SJSA1 (cell line): ENCODE measurements at places on chromosomes 3 and 15. TPM values are rescaled to one million over a fixed set of nuclear protein-coding genes. Genes with fewer than 3 reads are reported as not detected.

Gene MINDY4B
- not detected in 2 replicates for total RNA-seq

Gene ANKRD34C
- total RNA-seq: not detected in 2 replicates

Gene MAGEL2
- total RNA-seq: not detected in 2 replicates

Gene ADPRH
- 1.3 and 2.0 TPM in 2 replicates for total RNA-seq

Gene RTP1
- not detected in 2 replicates for total RNA-seq

Gene ERC2
- 0.13 and 0.81 TPM in 2 replicates for total RNA-seq

Gene EIF3J
- total RNA-seq: 61.6 and 66.4 TPM in 2 replicates

Gene MED12L
- total RNA-seq: 0.29 TPM in 1 of 2 replicates, not detected in the other

Gene HRH1
- 15.9 and 21.9 TPM in 2 replicates for total RNA-seq

Gene CFAP92
- total RNA-seq: 0.71 TPM in 1 of 2 replicates, not detected in the other

Gene ESYT3
- 0.06 and 0.76 TPM in 2 replicates for total RNA-seq
